ENCODE measurements at places on chromosomes 7 and 10.
A peak's percentile ranks its signal among the peaks of the same experiment; 100 is the strongest.

- no peak for DNase-seq
These were observed 118.0 kb downstream of the RELN start for GRCh38 chr7:103871473-103871872.

DNA sequence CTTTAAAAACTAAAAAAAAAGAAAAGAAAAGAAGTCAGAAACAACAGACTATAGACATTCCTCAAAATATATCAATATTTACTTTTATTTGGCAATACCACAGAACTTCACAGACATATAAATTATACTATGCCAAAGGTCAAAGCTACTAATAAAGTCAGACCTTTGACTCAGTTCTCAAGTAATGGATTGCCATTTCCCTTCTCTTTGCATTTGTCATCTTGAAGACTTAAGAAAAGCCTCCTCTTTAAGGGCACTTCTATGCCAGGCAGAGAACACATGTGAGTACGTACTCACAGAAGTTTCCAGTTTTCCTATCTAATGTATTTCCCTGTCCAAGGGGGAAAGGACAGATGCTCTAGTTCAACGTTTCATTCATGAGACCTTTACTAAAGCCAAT lies 37.6 kb downstream of the TNPO3 start:
- DNase-seq = no peak

- no peak for DNase-seq
These were observed 69.1 kb upstream of the PTER start for GRCh38 chr10:16367621-16368292.

- DNase-seq = no peak
These were observed 93.4 kb downstream of the POLL start for GRCh38 chr10:101494650-101495049.

DNA sequence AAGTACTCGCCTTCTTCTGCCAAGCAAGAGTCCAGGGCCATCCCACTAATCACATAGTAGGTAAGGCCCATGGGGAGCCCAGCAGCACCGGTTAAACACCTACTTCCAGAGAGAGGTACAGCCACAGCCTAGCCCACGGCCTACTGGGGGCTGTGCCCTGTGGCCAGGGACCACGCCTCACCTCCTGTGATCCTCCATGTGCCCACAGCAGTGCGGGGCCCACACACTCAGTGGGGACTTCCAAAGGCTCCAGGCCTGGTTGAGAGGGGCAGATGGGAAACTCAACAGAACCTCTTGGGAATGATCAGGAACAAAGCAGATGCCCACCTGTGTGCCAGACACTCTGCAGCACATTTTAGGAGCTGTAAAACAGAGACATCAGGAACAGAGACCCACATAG lies 19.7 kb downstream of the AFAP1L2 start:
- no peak for DNase-seq

GRCh38 chr7:17645500-17645899 lies 294.8 kb downstream of the SNX13 start:
- DNase-seq = no peak

GRCh38 chr7:89064831-89065230 lies 269.3 kb upstream of the TEX47 start:
- DNase-seq = no peak

GRCh38 chr7:107133396-107133795 lies 35.4 kb upstream of the HBP1 start:
- no peak for DNase-seq

GRCh38 chr10:4240608-4241197 lies 455.7 kb upstream of the KLF6 start:
- no peak for DNase-seq

GRCh38 chr10:6713716-6714115 lies 133.6 kb upstream of the PRKCQ start:
- DNase-seq = no peak

DNA sequence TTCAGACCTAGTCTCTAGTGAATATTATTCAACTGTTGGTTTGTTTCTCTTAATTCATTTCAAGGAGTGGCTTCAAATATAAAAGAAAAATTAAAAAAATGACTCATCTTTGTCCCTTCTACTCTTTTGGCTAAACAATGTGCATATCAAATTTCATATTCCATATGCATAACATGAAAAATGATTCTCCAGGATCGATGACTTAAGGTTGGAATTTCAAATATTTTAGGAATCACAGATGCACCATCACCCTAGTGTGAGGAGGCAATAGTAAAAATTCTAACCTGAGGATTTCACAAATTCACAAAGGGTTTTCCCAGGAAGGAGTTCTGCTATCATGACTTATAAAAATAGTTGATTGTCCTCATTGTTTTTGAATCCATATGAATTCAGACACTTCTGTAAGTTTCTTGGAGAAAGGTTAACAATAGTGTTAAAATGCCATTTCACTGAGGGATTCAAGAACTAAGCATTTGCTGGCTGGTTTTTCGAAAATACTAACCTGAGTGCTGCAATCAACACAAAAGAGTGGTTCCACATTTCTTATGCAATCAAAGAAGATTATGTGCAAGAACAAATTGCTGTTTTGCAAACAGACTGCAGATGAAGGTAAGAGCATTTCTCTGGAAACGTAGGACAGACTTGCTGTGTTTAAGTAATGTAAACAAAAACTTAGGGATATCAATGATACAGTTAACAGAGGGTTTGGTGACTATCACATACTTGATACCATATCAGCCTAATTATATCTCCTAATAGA lies 547.5 kb upstream of the LRRTM3 start:
- no peak for DNase-seq

DNA sequence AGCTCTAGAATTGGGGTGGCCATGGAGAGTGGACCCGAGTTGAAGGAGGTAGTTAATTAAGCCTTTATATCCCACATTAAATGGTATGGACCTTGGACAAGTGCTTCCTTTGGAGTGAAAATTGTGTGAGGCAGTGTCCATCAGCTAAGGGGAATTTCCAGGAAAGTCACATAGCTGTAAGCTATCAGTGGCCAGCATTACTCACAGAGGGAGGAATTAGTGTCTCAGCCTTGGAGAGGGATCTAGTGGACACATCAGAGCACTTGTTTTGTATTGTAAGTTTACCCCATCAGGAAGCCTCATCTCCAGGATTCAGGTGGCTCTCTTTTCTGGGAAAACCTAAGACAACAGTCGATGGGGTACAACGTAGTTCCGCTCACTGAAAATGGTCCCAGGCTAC lies 416.7 kb downstream of the TFEC start:
- DNase-seq = no peak

GRCh38 chr10:45160271-45160670 lies 155.1 kb downstream of the OR13A1 start:
- DNase-seq = peak; percentile 74

GRCh38 chr10:121326905-121327304 lies 271.3 kb downstream of the FGFR2 start:
- DNase-seq = no peak

GRCh38 chr10:116185199-116185867 lies 87.7 kb downstream of the GFRA1 start:
- no peak for DNase-seq

GRCh38 chr7:158431941-158432347 lies 155.7 kb downstream of the PTPRN2 start:
- DNase-seq = no peak

- no peak for DNase-seq
These were observed 40.3 kb downstream of the NEURL1 start for GRCh38 chr10:103533827-103534226.

- DNase-seq = peak; percentile 37
These were observed 140.4 kb downstream of the PIP4K2A start for GRCh38 chr10:22573820-22574569.

GRCh38 chr10:132654708-132655661 lies 117.4 kb downstream of the INPP5A start:
- DNase-seq = peak; percentile 79

DNA sequence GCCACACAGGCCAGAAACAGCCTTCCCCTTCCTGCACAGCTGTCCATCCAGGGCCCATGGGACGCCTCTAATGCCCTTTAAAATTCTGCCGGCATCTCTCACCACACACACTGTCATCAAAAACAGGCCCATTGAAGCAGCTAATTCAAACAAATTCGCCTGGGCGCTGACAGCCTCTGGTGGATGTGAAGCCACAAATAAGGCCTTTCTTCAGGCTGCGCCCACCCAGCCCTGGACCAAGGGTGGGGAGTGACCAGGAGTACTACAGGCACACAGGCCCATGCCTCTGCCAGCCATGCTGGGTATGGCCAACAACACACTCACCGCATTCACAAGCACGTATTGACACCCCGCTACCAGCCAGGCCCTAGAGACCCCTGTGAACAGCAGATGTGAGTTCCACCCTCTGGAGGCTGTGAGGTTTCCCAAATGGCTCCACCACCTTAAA lies 54.6 kb downstream of the SLIT1 start:
- DNase-seq = no peak
